Prostate gland (tissue), 2 donors: ENCODE measurements at places on chromosomes 7 and 10. TPM values are rescaled to one million over a fixed set of nuclear protein-coding genes. Genes with fewer than 3 reads are reported as not detected.

GRCh38 chr7:80294346-80294745, 159.7 kb downstream of the GNAI1 start:
- H3K4me1 ChIP-seq = no peaks in the 10 kb centered on the region
- H3K4me3 ChIP-seq = no peak overlapping the region
- no peaks in the 10 kb centered on the region for H3K36me3 ChIP-seq

- peak overlapping the region; percentile 92 for H3K27ac ChIP-seq
- peaks cover 2% of the 10 kb centered on the region for H3K4me1 ChIP-seq
- DNase-seq = no peak
- peaks cover 27% of the 10 kb centered on the region for H3K27me3 ChIP-seq
- no peaks in the 10 kb centered on the region for H3K36me3 ChIP-seq
Measured at GRCh38 chr10:22341190-22341925, 3.9 kb upstream of the SPAG6 start.

DNA sequence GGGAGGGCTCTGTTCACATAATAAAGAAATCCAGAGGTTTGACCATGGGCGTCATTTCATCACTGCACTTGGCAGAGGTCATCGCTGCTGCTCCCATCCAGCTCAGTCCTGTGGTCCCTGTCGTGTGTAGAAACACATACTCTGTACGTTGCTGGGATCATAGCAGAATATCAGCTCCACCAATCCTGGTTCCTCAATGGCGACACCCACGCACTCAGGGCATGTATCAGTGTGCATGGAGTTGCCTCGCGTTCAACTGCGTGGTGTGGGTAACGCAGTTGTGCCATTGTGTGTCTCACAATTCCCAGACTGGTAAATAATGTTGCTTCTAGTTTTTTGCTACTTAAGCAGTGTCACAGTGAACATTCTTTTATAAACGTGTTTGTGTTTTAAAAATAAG, 111.1 kb downstream of the LHPP start:
- no peaks in the 10 kb centered on the region for H3K27me3 ChIP-seq
- no peak overlapping the region for H3K4me3 ChIP-seq
- H3K4me1 ChIP-seq = no peaks in the 10 kb centered on the region

DNA sequence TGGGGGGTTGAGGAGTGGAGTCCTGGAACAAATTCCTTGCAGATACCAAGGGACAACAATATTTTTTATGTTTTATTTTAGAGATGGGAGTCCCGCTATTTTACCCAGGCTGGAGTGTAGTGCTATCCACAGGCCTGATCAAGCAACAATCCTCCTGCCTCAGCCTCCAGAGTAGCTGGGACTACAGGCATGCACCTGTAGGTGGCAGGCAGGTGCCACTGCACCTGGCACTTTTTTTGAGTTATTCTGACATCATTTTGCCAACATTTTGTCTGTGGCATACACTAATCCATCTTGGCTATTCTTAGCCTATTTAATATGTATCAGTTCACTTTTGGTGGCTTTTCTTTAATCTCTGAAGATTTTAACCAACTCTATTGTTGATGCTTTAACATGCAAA, 317.8 kb upstream of the MTPN start:
- no peaks in the 10 kb centered on the region for H3K27me3 ChIP-seq
- no peak overlapping the region for H3K27ac ChIP-seq
- H3K4me1 ChIP-seq = no peaks in the 10 kb centered on the region
- no peak overlapping the region for H3K4me3 ChIP-seq
- no peak for DNase-seq

DNA sequence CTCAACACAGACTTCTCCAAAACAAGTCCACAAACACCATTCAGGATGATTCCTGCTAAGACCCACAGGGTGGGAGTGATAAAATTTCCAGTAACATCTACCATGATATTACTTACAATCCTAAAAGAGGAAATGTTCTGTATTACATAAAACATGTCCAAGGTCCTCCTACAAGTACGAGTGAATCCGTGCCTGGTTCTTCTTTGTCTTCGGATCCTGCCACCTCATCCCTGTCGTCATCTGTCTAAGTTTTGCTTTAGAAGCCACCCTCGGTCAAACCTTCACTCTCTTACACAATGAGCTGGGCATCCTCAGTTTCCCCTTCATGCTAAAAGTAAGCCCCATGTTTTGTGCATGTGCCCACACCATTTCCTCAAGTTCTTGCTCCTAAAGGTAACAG, 279.0 kb downstream of the KCNMA1 start:
- H3K27me3 ChIP-seq = no peaks in the 10 kb centered on the region
- no peak overlapping the region for H3K4me3 ChIP-seq
- no peak overlapping the region for H3K27ac ChIP-seq
- H3K36me3 ChIP-seq = no peaks in the 10 kb centered on the region

DNA sequence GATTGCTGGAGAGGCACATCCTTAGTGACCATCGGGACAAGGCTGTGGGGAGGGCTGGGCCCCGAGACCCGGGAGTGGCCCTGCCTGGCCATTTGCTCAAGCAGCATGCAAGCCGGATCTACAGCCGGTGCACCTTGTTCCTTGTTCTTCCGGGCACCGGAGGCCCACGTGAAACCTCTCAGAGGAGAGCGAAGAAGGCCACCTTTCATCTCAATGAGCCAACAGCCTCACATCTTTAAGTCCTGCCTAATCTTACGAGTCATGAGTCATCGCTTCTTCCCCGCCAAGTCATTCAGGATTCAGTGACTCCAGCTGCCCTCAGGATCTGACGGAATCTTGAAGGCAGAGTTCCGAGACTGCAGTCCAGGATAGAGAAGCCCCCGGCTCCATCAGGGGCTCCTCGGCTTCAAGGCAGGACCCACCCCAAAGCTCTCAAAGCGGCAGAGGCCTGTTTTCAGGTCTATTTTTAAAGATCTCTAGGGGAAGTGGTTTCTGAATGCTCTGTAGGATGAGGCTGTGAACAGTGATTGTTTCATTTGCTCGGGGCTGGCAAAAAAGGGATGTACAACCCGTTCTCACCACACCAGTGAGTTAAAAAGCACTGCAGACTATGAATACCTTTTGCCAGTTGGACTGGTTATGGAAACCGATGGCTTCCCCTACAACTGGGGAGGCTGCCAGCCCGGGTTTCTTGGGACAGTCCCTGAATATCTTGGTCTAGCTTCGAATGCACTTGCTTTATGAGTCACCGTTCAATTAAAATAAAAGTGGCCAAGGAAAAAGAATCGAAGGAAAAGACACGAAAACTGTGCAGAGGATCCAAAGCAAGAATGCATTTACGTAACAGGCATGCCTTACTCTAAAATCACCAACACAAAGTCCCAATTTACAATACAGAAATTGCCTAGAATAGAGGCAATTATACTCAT, 57.2 kb upstream of the ECHDC3 start:
- H3K4me1 ChIP-seq = peaks cover 7% of the 10 kb centered on the region
- peak overlapping the region; percentile 71 for H3K27ac ChIP-seq
- no peak overlapping the region for H3K4me3 ChIP-seq
- DNase-seq = peak; percentile 88
- no peaks in the 10 kb centered on the region for H3K36me3 ChIP-seq

- H3K36me3 ChIP-seq = no peaks in the 10 kb centered on the region
- H3K4me1 ChIP-seq = no peaks in the 10 kb centered on the region
- H3K27me3 ChIP-seq = no peaks in the 10 kb centered on the region
- no peak overlapping the region for H3K4me3 ChIP-seq
Measured at GRCh38 chr10:62233356-62234076, 35.1 kb downstream of the RTKN2 start.

GRCh38 chr7:91286432-91286831, 22.2 kb downstream of the FZD1 start:
- H3K4me1 ChIP-seq = no peaks in the 10 kb centered on the region
- no peaks in the 10 kb centered on the region for H3K27me3 ChIP-seq
- no peaks in the 10 kb centered on the region for H3K36me3 ChIP-seq
- no peak overlapping the region for H3K4me3 ChIP-seq

GRCh38 chr10:78357141-78358063, 323.7 kb downstream of the RPS24 start:
- H3K36me3 ChIP-seq = no peaks in the 10 kb centered on the region
- H3K27me3 ChIP-seq = no peaks in the 10 kb centered on the region
- H3K27ac ChIP-seq = no peak overlapping the region
- DNase-seq = no peak
- no peaks in the 10 kb centered on the region for H3K4me1 ChIP-seq
- H3K4me3 ChIP-seq = no peak overlapping the region

The ICA1 gene
- total RNA-seq = 49.1 TPM

The MOGAT3 gene
- total RNA-seq = not detected
